ENCODE measurements at places on chromosomes 2 and 18.
A peak's percentile ranks its signal among the peaks of the same experiment; 100 is the strongest.

GRCh38 chr2:8593243-8593642, 88.6 kb upstream of the ID2 start:
- DNase-seq: no peak

- no peak for DNase-seq
Measured at GRCh38 chr18:3126457-3127097, 93.2 kb downstream of the MYOM1 start.

- DNase-seq: no peak
Measured at GRCh38 chr2:46836295-46837111, 79.1 kb downstream of the MCFD2 start.

- DNase-seq: peak; percentile 46
Measured at GRCh38 chr2:103789381-103790095, 1027.7 kb downstream of the TMEM182 start.

GRCh38 chr2:65393743-65394422, 38.5 kb downstream of the SPRED2 start:
- DNase-seq: no peak

GRCh38 chr2:117055499-117056375, 758.8 kb upstream of the DDX18 start:
- DNase-seq: no peak

- DNase-seq: no peak
Measured at GRCh38 chr18:56935434-56936040, 211.3 kb upstream of the BOD1L2 start.

GRCh38 chr2:241768251-241768711, 8.3 kb upstream of the GAL3ST2 start:
- no peak for DNase-seq

DNA sequence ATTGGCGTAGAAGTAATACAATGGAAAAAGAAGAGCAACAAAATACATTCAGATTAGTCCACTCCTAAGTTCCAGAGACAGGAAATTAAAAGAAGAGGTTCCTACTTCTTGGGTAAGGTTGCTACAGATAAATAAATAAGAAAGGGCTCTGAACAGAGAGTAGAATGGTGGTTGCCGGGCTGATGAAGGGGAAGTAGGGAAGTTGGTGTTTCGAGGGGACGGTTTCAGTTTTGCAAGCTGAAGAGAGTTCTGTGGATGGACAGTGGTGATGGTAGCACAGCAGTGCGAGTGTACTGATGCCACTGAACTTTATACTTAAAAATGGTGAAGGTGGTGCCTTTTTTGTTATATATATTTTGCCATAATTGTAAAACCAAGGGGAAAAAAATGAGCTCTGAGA, 48.2 kb downstream of the CABYR start:
- no peak for DNase-seq

GRCh38 chr18:12686100-12686499, 16.4 kb downstream of the CEP76 start:
- no peak for DNase-seq

GRCh38 chr2:64698177-64698643, 44.5 kb upstream of the SERTAD2 start:
- no peak for DNase-seq

DNA sequence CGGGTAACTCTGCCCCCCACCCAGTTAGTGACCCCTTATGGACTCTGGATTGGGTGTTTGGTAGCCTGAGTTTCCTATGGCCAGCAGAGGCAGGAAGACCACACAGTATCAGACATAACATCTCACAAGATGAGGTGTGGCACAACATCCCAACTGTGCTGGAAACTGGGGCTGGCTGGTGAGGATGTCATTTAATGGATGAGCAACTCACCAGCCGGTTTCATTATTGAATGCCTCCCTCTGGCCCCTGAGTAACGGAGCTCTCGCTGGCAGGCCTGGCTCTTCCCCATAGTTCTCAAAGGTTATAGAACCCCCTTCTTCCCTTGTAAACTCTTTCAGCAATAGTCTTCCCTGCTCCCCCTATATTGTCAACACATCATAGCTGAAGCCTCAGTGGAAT, 195.0 kb downstream of the BCL11A start:
- DNase-seq: no peak

DNA sequence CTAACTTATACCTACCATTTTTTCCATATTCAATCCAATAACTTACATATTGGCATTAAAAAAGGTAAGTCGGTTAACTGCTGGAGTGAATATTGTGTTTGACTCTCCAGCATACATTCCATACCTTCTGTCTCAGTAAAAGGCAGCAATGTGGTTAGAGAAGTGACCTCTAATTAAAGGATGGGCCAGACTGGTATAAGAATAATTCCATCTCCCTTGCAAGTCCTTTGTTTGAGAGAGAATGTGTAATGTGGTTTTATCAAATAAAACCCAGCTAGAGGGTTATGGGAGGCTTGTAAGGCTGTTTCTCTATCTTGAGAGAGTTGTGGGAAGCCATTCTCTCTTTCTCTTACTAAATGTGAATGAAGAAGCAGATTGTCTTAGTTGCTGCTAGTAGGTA, 289.3 kb upstream of the TCF4 start:
- no peak for DNase-seq

DNA sequence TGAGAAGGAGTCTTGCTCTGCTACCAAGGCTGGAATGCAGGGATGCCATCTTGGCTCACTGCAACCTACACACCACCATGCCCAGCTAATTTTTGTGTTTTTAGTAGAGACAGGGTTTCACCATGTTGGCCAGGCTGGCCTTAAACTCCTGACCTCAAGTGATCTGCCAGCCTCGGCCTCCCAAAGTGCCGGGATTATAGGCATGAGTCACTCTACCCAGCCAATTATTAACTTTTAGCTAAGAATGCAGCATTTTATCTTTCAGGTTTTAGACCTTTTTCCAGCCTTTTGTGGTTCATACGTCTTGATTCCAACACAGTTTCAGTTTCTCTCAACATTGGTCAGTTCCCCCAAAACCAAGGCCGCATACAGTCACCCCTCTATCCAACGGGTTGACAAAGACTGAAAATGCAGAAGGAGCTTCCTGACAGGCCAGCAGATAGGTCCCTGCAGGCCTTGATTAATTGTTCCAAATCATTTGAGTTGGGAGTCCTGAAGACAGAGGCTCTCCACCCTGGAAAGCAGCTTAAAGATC, 262.2 kb upstream of the KLHL29 start:
- no peak for DNase-seq

DNA sequence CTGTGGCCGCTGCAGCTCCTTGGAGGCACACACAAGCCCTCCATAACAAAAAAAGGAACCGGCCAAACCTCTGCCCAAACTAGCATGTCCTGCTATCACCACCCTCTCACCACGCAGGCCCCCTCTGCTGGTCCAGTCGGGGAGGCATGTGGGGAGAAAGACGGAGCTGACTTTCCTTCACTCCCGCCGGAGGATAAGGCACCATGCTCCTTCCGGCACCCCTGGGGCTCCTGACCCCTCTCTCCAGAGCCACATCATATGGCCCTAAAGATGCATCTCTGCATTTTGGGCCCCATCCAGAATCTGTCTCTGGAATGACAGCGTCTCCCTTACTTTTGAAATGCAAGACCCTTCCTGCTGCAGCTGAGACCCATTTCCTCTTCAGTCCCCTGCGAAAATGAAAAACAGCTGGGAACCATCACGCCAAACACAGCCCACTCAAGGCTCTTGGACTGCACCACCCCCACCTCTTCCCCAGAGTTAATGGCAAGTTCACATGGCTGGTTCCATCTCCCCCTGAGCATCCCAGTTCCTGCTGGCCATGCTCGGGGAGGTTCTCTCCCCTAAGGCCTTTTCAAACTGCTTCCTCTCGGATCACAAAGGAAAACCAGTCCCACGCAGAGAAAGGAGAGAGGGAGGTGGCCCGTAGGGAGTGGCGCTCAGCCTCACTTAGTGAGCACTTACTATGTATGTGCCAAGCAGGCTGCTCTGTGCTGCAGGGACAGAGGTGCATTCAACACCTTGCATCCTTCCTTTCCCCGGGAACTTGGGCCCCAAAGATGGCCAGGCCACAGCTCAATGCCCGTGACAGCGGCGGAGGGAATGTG, 35.2 kb upstream of the MLPH start:
- DNase-seq: peak; percentile 64

GRCh38 chr2:169361706-169362117, 622 bp downstream of the LRP2 start:
- peak; percentile 54 for DNase-seq

DNA sequence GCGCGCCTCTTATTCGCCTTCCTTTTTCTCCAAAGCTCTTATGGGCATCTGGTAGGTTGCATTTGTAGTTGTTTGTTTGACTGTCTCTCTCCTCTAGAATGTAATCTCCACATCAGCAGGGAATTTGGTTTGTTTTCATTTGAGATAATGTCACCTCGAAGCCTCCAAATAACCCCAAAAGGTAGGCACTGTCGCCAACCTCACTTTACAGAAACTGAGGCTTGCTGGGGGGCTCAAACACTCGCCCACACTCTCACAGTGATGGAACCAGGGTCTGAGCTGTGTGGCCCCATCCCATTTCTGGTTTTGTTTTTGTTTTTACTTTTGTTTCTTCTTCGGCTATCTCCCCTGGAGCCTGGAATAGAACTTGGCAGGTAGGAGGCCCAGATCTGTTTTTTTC, 172.2 kb upstream of the MYCN start:
- DNase-seq: no peak

- no peak for DNase-seq
Measured at GRCh38 chr18:4096486-4096885, 358.6 kb downstream of the DLGAP1 start.

DNA sequence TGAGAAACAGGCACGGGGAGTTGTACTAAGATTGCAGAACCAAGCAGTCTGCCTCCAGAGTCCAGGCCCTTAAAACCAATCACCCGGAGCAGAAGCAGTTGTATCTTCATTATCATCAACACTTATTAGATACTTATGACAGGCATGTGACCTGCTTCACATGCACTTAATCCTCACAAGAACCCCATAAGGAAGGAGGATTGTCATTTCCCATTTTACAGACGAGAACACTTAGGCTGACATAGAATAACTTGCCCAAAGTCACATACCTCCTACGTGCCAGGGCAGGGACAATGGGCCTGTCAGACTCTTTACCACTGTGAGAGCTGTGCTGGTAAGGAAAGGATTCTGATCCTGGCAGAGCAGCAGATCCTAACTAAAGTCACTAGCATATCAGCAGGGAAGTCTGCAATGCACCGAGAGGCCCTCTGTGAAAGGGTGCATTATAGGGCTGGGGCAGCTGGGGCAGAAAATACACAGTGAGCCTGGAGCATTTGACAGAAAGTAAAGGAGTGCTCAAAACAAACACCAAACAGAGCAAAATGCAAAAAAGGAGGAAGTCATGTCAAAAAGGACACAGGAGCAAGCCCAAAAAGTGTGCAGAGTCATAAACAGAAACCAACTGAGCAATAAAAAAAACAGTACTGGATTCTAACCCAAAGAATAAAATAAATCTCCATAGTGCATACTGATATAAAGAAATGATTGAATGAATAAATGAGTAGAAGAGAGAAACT, 55.9 kb upstream of the SP3 start:
- DNase-seq: no peak

- DNase-seq: no peak
Measured at GRCh38 chr2:7880126-7880525, 801.7 kb upstream of the ID2 start.

DNA sequence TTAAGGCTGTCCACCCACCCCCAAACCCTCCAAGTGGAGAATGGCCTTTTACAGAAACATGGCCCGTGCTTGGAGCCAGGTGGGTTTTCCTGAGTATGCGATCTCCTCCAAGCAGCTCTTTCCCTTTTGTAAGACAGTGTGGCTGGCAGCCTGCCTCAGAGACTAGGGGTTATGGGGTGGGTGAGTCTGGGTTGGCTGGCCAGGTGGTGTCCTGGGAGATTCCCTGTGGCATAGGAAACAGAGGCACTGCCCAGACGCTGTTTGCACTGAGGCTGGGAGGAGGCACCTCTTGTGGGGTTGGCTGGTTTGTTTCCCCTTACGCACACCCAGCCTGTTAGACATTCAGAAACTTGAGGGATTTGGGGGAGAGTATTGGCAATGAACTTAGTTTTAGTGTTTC, 82.3 kb upstream of the MCFD2 start:
- DNase-seq: no peak

DNA sequence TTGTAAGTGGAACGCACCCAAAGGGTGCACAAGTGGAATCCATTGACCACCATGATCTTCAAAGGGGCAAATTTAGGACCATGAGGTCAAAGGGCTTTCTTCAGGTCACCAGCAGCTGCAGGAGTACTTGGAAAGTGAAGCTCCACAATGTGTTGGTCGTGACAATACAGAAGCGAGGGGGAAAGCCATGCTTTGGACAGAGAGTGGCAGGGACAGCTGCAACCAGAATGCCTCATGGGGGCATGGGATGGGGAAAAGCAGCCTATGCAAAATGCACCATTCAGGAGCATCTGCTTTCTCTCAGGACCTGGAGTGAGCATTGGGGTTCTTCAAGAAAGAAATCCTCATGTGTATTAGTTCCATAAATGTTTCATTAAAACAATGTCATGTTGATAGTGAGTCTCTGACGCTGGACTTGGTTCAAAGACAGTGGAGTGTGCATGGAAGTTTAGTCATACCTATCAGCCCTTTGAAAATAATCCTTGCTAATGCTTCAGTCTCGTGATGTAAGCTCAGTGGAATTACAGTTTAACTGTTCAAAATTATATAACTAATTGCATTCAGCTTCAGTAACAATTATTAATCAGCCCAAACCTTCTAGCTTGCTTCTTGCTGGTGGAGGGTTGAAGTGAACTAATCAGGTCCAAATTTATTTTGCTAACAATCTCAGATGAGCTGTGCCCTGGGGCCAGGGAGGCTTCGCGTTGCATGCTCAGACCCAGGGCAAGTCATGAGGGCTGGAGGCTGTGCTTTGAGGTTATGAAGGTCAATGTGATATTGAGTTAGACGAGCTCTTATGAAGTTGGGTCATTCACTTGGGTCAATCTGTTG, 41.6 kb downstream of the ACKR3 start:
- no peak for DNase-seq

- no peak for DNase-seq
Measured at GRCh38 chr2:43424262-43425207, 171.3 kb downstream of the THADA start.

- no peak for DNase-seq
Measured at GRCh38 chr2:9800975-9801726, 42.1 kb upstream of the TAF1B start.

GRCh38 chr2:227480528-227480927, 8.6 kb downstream of the AGFG1 start:
- no peak for DNase-seq

GRCh38 chr2:29261003-29261402, 145.8 kb downstream of the CLIP4 start:
- DNase-seq: no peak

- no peak for DNase-seq
Measured at GRCh38 chr2:147449323-147449991, 395.4 kb upstream of the ACVR2A start.

Data from WTC11 (cell line).